NCI-H1105 (cell line): ENCODE measurements at places on chromosomes 13 and 19.

DNA sequence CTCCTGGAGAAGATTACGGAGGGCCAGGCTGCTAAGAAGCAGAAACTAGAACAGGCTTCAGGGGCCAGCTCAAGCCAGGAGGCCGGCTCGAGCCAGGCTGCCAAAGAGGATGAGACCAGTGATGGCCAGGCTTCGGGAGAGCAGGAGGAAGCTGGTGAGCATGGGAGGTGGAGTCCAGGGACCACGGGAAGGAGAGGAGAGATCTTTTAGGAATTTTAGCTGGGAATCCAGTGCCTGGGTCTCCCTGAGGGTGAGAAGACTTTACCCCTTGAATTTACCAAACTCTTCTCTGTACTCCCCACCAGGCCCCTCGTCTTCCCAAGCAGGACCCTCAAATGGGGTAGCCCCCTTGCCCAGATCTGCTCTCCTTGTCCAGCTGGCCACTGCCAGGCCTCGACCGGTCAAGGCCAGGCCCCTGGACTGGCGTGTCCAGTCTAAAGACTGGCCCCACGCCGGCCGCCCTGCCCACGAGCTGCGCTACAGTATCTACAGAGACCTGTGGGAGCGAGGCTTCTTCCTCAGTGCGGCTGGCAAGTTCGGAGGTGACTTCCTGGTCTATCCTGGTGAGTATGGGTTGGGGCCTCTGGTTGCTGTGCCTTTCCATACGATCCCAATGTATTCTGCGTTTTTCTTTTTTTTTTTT lies 824 bp downstream of the TSEN34 start:
- no peak for DNase-seq

- no peak for DNase-seq
Observed at GRCh38 chr19:21022996-21023395, 2.5 kb downstream of the ZNF430 start.

- DNase-seq, result no peak
Observed at GRCh38 chr19:46863818-46864629, 3.2 kb downstream of the ARHGAP35 start.

GRCh38 chr13:110521296-110521680 lies 40.2 kb downstream of the RAB20 start:
- no peak for DNase-seq

DNA sequence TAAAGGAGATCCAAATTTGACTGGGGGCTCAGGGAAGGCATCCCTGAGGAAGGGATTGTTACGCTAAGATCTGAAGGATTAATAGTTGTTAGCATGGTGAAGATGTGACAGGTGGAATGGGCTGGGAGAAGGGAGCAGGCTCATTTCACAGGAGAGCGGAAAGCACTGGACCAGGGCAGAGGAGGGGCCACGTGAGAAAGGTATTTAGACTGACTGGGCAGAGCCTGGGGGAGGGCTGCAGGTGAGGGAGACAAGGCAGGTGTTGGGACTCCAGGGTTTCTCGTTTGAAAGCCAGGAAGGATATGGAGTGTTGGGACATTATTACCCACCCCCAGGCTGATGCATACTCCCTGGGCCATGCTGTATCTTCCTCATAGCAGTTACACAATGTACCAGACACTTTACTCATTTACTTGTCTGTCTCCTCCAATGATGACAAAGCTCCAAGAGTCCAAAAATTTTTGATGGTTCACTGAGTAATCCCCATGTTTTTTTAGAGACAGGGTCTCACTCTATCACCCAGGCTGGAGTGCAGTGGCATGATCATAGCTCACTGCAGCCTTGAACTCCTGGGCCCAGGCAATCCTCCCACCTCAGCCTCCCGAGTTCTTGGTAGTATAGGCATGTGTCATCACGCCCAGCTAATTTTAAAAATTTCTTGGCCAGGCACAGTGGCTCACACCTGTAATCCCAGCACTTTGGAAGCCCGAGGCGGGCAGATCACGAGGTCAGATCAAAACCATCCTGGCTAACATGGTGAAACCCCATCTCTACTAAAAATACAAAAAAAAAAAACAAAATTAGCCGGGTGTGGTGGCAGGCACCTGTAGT lies 2.3 kb downstream of the TRAPPC6A start:
- DNase-seq, result no peak

DNA sequence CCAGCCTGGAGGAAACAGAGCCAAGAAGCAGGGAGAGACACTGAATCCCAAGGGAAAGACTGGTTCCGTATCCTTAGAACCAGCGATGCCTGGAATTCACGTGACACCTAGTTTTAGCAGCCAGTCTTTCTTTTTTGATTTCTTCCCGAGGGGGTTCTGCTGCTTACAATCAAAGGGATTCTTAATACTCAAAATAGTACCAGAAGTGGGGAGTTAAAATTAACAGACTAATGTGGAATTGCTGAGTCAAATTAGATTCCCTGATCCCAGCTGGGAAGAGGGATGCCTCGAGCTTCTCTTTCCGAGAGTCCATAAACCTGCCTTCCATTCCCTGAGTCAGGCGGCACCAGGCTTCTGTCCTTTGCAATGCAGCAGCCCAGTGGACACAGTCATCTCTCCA lies 4.8 kb upstream of the MATK start:
- no peak for DNase-seq

DNA sequence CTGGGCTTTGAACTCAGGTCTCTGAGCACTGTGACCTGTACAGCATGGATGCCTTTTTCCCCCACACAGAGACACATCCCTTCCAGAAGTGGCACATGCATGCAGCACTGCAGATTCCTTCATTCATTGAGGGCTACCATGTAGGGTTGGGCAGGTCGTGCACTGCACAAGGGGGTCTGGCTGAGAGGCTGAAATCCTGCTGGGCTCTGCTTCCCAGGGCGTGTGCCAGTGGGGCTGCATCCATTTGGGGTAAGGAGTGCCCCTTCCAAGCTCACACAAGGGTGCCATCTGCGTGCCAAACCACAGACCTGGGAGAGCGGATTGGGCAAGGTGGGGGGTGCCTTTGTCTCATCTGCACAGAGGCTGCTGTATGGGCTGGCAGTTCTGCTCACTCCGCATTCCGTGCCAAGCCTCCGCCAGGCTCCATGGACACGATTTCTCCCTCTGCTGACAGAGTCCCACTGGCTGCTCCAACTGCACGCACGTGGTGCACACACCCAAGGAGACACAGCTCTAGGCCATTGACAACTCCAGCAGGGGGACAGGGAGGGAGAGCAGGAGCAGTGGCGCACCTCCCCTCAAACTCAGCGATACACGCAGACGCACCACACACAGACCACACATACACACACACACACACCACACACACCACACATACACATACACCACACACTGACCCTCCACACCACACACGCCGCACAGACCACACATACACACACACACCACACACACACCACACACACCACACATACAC lies 4.5 kb upstream of the SHISA7 start:
- peak; percentile 52 for DNase-seq

DNA sequence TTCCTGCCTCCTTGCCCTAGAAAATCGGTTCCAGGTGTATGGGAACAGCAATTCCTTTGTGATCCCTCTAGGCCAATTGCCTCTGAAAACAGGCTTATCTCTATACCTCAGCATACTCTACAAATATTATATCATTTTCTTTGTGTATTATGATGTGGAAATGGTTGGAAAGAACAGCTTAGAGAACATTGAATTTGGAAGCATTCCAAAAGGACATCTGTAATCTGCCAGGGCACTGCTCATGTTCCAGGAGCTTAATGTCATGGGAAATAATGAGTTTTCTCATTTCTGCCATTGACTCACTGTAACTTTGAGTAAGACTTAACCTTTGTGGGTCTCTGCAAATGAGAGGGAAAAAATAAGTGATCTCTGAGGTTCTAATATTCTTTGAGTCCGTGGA lies 147.3 kb downstream of the UFM1 start:
- DNase-seq, result no peak
